ENCODE measurements at places on chromosomes 3 and 15.

DNA sequence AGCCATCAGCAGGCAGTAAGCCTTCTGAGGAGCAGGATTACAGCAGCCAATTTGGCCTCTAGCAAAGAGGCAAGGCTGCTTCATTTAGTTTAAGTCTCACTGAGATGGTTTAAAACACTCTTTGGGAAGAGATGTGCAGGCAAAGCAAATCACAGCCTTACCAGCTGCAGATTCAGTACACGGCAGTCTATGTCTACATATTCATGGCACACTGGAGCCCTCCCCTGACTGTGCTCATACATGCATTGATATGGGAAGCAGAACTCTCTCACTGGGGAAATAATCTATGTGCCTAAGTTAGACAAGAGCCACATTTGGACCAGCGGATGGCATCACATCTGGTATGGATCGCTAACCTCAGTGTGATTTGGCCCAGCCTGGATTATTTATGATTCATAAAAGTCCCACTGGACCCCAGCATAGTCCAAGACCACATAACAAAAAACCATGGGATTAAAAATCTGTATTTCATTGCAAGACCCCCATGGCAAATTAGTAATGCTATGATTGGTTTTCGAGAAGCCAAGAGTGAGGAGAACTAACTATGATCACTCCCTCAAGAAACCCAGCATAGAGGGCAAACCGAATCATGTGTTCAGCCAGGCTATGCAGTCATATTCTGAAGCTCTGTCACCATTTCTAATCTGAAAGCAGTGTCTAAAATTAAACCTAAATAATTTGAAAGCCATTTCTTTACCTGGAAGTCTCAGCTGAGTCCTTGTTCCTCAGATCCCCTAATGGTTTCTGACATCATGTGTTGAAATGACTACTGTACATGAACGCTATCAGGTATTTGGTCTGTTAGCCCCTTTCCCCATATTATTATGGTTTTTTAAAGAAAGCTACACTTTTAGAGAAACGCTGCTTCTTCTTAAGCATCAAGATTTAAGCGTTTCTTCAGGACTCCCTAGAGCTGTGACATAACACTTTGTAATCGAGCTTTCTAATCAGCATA, 1.2 kb downstream of the PRICKLE2 start:
- no peak for DNase-seq

DNA sequence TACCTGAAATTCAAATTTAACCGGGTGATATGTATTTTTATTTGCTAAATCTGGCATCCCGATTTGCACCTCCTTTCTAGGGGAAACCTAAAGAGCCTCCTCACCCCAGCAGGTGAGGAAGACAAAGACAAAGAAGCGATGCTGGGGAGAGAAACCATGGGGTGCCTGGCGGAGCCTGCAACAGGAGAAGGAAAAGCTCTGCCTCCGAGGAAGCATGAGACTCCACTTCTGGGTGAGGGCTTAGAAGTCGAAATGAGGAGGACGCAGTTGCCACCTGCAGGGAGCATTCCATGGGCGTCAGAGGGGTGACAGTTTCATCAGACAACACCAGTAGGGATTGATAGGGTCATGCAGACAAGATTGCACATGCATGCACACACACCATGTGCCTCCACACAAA, 30.5 kb upstream of the LYZL4 start:
- DNase-seq, result no peak

GRCh38 chr3:151423091-151423490, 37.8 kb downstream of the IGSF10 start:
- no peak for DNase-seq

DNA sequence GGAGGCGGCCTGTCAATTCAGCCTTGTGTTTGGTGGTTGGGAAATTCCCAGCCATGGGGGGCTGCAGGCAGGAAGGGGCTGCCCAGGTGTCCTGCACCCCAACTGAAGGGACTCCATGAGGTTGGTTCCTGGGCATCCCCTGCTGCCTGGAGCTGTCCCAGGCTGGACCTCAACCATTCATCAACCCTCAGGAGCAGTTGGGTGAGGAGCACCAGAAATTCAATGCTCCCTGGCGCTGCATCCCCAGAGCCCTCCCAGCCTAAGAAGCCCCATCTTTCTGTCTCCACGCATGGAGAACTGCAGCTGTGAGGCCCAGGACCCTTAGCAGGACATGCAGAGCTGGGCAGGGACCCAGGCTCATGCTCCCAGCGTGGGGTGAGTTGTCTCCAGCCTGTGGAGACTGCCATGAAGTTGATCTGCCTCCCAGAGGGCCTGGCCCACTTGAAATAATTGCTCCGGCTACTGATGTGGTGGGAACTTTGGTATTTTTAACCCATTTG, 8.0 kb upstream of the SEMA3B start:
- DNase-seq, result no peak

- DNase-seq, result no peak
Measured at GRCh38 chr15:85892232-85892631, 97.5 kb upstream of the KLHL25 start.

DNA sequence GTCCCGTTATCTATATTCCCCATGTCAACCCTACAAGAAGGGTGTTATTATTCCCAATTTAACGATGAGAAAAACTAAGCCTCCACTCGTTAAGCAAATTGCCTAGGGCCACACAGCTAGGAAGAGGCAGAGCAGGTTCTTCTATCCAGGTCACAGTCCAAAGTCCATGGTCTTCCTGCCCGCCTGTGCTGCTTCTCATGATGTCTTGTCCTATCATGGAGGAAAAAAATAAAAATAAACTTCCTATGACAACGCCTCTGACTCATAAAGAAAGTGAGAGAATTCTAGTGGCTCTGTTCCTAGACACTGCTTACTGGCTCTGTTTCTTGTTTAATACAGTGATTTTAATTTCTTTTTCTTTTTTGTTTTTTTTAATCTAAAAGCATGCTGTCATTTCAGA, 9.7 kb downstream of the COL8A1 start:
- no peak for DNase-seq

Measured in esophagus squamous epithelium (tissue), 5 donors.